ENCODE measurements at places on chromosomes 11 and 22.

GRCh38 chr22:48488149-48488551 is 1339.5 kb downstream of the BRD1 start:
- DNase-seq: no peak

- no peak for DNase-seq
Measured at GRCh38 chr22:49954991-49955580, 5.5 kb upstream of the PIM3 start.

GRCh38 chr11:119794756-119795155 is 65.8 kb upstream of the NECTIN1 start:
- DNase-seq: no peak

DNA sequence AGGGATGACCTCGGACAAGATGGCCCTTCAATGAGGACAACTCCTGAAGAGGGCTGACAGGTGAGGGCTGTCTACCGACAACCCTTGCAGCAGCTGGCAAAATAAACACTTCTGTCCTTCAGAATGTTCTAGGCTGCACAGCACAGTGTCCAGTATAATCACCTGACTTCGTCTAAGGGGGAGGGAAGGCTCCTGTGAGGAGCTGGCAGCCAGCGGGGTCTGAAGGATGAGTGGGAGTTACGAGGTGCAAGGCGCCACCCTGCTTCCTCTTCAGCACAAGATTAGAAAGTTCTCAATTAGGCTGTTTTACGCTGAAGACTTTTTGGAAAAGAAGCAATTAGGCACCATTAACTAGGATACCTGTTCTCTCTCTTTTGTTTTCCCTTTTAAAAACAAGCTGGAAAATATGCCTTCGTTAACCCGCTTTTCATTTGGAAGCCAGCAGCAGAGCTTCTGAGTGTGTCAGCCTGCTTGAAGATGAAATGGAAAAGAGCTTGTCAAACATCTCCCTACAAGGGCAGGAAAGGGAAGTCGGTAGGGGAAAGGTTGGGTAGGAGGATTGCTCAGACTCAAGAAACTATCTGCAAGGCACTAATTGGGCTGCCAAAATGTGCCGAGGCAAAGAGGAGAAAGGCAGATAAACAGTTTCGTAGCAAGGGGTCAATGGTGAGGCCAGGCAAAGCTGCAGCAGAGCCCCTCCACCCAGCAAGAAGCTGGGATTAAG is 592.2 kb upstream of the CADM1 start:
- no peak for DNase-seq

- peak; percentile 24 for DNase-seq
Measured at GRCh38 chr11:74870485-74870884, 78.4 kb downstream of the XRRA1 start.

DNA sequence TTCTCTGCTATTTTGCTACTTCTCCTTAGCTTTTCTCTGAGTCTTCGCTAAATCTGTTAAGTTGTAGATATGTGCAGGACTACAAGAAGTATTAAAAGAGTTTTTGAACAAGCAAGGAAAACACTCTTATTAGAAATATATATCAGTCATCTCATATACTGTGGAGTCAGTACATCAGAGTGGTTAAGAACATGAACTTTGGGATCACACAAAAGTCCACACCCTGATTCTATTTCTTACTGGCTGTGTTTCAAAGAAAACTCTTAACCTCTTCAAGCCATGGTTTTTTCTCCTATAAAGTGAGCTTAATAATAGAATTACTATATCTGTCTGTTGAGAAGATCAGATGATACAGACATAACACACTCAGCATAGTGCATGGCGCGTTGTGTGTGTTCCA is 29.5 kb downstream of the MMP13 start:
- DNase-seq: no peak

GRCh38 chr11:2531987-2532703 is 87.3 kb downstream of the KCNQ1 start:
- no peak for DNase-seq

- DNase-seq: no peak
Measured at GRCh38 chr11:94938095-94939055, 35.0 kb downstream of the CWC15 start.

DNA sequence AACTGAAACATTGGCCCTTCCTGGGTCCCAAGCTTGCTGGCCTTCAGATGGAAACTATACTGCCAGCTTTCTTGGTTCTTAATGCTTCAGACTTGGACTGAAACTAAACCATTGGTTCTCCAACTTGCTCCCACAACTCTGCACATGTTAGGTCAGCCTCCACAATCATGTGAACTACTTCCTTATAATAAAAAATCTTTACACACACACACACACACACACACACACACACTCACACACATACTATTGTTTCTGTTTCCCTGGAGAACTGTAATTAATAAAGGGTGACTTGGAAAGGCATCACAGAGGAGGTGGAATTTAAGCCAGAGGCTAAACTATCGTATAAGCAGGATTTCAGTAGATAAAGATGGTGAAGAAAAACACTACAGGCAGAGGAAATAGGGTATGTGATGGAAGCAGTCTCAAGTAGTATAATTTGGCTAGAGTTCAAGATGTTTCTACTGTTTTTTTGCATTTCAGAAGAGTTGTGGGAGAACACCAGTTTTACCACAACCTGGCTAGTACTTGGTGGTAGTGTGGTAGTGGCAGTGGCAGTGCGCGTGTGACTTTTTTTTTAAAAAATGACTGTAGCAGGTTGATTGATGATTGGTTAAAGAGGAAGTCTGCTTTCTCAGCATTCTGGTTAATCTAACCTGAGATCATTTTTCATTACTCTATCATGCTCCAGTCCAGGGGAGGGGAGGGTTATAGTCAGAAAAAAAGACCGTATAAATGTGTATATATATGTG is 70.1 kb downstream of the PDE3B start:
- peak; percentile 36 for DNase-seq

DNA sequence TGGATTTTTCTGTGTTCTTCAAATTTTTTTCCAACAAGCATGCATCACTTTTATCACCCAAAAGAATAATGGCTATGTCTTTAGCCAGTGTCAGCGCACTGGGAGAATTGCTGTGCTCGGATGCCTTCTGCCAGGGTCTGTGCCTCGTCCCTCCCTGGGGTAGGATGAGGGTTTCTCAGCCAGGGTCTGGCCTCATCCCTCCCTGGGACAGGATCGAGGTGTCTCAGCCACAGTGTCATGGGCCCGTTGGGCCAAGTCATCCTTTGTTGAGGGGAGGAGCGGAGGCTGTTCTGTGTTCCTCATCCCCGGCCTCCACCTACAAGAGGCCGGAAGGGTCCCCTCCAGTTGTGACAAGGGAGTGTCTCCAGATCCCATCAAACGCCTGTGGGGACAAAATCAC is 22.7 kb downstream of the LINC01488 start:
- no peak for DNase-seq

GRCh38 chr11:63417174-63417852 is 47.7 kb downstream of the SLC22A9 start:
- DNase-seq: no peak

DNA sequence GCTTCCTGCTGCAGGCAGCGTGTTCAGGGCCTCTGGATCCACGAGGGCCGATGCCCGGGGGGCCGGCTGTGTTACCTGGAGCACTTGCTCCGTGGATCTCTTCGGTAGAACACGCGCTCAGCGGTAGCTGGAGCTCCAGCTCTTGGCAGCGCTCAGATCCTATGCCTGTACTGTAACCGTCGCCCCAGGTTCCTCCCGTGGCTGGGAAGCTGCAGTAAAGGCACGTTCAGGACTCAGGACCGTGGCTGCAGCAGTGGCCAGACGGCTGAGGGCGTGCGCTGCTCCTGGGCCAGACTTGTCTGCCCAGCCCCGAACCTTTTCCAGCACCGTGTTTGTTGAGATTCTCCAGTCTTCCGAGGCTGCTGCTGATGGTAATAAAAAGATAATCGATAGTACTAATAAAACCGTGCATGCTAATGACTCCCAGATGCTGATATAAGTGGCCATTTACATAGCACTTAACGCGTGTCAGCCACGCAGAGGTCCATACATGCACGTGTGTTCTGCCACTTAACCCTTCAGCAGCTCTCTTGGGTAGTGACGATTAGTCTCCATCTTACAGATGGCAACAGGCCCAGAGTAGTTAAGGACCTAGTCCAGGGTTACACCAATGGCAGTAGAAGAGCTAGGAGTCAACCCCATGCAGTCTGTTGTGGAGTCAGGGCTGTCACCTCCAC is 1.4 kb downstream of the MOV10L1 start:
- no peak for DNase-seq

DNA sequence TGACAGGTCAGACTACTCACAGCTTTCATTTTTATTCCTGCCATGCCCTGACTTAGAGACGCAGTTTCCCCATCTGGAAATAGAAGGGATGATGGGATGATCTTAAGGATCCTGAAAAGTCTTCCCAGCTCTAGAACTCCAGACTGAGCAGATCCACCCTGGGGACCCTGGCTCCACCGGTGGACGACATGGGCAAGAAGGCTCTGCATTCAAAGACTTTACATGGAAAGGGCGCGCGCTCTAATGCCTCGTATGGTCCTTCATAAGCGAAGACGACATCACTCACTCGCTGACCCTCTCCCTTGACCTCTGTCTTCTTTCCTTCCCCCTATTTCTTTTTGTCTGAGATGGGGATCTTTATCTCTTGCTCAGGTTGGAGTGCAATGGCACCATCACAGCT is 24.4 kb upstream of the PHF21B start:
- DNase-seq: no peak

GRCh38 chr11:88420165-88420791 is 82.7 kb upstream of the CTSC start:
- peak; percentile 89 for DNase-seq

GRCh38 chr11:115740324-115740723 is 236.1 kb upstream of the CADM1 start:
- DNase-seq: no peak

DNA sequence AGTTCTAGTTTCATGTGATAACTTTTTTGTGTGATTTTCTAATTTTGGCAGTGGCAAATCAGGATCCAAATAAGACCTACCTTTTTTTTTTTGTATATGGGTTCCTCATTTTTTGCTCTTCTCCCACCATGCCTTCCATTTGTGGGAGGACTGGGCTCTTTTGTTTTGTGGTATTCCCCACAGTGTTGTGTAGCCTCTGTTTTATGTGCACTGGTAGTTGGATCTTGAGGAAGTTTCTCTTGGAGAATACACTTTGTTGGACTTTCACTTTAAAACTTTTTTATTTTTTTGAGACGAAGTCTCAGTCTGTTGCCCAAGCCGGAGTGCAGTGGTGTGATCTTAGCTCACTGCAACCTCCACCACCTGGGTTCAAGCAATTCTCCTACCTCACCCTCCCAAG is 39.7 kb downstream of the PPP6R3 start:
- no peak for DNase-seq

GRCh38 chr22:40361100-40361499 is 9.3 kb upstream of the SGSM3 start:
- DNase-seq: no peak

- no peak for DNase-seq
Measured at GRCh38 chr11:23509023-23509422, 648.7 kb upstream of the CCDC179 start.

GRCh38 chr11:1504581-1505290 is 18.2 kb upstream of the MOB2 start:
- DNase-seq: no peak

- DNase-seq: no peak
Measured at GRCh38 chr11:47306484-47306844, 36.5 kb downstream of the MADD start.

- no peak for DNase-seq
Measured at GRCh38 chr11:102279641-102280170, 37.6 kb upstream of the BIRC3 start.

All from Kasumi-1 (cell line).